ENCODE measurements at places on chromosomes 11 and 22.

GRCh38 chr11:60119710-60120109, 31.2 kb downstream of the MS4A2 start:
- no peak for DNase-seq

DNA sequence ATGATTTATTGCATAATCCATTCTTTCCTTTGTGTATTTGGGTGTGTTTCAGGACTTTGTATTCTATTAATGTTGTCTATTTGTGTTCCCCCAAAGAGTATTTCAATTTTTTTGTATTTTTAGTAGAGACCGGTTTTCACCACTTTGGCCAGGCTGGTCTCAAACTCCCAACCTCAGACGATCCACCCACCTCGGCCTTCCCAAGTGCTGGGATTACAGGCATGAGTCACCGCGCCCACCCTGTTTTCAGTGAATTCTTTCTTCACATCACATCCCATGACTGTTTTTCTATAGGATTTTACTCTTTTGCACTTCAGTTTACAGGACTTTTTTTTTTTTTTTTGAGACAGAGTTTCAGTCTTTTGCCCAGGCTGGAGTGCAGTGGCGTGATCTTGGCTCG, 46.3 kb downstream of the RBX1 start:
- DNase-seq = no peak

DNA sequence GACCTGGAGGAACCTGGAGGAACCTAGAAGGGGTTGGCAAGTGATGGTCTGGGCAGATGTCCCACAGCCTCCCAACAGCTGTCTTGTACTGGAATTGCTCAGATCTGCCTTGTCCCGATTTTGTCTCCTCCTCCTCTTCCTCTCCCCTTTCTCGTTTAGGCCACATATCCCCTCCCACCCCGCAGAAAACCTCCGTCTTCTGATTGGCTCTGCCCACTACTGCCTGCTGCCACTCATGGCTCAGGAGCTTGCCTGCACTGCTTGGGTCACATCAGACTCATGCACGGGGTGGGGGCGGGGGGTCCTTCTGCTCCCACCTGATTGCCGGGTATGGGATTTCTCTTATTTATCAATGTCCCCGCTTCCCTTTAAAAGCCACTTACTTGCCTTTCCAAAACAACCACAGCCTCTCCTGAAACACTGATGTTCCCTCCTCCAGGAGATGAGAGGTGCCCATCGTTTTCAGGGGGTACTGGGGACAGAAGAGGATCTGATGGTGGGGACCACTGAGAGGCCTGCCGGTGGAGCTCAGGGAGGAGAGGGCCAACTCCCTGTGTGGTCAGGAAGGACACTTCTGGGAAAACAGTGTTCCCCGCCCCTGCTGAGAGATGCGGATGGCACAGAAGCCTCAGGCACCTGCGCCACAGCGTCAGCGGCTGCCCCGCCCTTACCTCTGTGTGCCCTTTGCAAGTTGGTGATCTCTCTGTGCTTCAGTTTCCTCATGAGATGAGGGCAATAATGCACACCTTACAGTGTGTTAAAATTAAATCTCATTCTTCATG, 14.7 kb downstream of the TOM1 start:
- no peak for DNase-seq

GRCh38 chr11:68678031-68678441, 6.3 kb upstream of the GAL start:
- DNase-seq = no peak

DNA sequence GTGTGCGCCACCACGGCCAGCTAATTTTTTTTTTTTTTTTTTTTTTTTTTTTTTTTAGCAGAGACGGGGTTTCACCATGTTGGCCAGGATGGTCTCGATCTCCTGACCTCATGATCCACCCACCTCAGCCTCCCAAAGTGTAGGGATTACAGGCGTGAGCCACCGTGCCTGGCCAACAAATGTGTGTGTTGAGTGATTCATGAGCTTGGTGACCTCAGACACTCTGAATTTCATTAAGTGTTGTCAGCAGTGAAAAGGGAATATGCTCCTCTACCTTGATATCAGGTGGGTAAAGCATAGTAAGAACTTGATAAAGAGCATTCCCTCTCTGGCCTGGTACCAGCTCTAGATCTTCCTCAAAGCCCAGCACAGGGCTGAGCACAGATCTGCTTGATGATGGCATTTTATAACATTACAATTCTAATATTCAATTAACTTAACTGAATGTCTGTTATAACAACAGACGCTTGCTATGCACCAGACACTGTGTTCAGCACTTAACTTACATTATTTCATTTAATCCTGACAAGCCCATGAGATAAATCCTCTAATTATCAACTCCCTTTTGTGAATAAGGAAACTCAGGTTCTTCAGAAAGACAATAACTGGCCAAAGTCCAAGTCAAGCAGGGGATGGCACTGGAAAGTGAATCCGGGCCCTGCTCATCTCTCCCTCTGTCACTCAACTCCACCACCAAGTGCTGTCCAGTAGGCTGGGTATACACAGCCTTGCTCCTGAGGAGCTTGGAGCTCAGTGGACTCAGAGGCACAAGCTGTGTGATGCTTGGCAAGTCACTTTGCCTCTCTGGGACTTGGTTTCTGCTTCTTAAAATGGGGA, 13.0 kb downstream of the TBC1D10A start:
- DNase-seq = no peak

DNA sequence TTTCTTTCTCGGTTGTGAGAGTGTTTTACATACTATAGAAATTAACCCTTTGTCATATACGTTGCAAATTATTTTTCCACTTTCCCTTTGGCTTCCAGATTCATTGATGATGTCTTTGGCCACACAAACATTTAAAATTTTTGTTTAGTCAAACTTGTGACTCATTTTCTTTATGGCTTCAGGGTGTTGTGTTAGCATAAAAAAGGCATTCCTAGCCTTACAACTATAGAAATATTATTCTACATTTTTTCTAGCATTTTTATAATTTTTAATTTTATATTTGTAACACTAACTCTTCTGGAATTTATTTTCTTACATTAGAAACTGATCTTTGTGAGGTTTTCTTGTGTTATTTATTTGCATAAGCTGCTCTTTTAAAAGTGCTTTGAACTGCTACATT, 12.1 kb downstream of the GRIA4 start:
- no peak for DNase-seq

DNA sequence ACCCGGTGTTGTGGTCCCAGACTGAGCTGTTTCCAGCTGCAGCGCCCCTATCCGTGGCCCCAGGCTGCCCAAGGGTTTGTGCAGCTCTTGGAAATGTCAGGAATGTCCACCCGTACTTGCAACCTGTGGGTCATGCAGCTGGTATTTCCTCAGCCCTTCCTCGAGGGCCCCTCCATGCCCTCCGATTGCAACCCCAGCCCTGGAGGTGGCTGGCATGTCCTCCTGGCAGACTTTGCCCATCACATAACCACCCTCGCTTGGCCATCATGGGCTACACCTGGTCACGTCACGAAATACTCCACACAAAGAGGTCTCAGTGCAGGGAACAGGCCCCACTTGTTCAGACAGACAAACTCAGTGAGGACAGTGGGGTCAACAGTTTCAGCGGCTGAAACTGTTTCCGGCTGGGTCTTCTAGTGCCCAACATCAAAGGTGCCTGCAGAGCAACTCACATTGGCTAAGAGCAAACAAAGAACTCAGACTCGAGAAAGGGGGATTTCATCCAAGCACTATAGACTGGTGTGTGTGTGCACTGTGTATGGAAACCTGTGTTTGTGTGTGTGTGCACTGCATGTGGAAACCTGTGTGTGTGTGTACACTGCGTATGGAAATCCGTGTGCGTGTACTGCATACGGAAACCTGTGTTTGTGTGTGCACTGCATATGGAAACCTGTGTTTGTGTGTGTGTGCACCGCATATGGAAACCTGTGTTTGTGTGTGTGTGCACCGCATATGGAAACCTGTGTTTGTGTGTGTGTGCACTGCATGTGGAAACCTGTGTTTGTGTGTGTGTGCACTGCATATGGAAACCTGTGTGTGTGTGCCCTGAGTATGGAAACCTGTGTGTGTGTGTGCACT, 72.8 kb upstream of the CCND1 start:
- DNase-seq = no peak

GRCh38 chr11:46471943-46472661, 80.5 kb upstream of the CHRM4 start:
- DNase-seq = no peak

GRCh38 chr11:64742087-64742888, 1.7 kb downstream of the RASGRP2 start:
- DNase-seq = no peak

DNA sequence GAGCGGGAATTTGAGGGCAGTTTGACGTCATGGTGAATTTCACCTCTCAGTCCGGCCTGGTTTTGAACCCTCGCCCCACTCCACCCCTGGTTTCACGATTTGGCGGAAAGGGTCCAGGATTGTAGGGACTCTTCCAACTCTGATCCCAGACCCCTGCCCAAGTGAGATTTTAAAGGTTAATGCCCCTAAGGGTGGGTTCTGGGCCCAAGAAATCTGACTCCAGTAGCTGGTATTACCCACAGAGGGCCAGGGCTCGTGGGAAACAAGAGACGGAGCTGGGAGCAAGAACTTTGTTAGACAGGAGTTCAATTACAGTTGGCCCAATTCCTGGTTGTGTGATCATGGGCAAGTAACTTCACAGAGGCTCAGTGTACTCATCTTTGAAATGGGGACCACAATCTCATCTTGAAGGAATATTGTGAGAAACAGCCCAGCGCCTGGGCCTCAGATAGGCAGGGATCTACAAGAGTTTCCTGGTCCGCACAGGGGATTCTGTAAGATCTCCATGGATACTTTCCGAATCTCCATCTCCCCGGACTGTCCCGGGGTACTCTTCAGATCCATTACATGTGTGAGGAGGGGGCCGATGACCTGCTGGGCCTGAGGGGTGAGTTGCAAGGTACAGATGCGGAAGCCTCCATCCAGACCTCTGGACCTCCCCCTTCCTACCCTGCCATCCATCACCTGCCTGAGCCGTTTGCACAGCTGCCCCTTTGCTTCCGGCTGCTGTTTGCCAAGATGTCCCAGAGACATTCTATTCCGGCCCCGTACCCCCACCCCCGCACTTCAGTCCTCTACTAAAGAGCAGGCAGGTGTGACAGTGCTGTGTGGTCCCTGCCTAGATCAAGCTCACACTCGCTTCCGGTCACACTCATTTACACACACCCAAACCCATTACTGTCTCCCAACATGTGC, 687 bp upstream of the CALCA start:
- DNase-seq = no peak

DNA sequence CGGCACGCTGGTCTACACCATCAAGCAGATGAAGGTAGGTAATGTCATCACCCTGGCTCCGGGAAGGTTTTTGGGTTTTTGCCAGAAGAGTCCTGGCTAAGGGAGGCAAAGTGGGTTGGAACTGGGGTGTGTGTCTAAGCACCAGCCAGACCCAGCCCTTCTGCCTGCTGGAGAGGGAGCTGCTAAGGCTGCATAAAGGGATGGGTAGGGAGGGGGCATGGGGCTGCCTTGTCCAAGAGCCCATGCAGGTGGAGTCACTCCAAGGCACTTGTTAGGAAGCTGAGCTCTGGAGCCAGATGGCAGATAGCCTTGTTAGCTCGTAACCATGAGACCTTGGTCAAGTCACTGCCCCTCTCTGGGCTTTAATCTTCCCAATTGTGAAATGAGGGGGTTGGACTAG, 48.0 kb downstream of the TIMP3 start:
- no peak for DNase-seq

- DNase-seq = no peak
Observed at GRCh38 chr11:96279018-96279895, 63.7 kb downstream of the MAML2 start.

DNA sequence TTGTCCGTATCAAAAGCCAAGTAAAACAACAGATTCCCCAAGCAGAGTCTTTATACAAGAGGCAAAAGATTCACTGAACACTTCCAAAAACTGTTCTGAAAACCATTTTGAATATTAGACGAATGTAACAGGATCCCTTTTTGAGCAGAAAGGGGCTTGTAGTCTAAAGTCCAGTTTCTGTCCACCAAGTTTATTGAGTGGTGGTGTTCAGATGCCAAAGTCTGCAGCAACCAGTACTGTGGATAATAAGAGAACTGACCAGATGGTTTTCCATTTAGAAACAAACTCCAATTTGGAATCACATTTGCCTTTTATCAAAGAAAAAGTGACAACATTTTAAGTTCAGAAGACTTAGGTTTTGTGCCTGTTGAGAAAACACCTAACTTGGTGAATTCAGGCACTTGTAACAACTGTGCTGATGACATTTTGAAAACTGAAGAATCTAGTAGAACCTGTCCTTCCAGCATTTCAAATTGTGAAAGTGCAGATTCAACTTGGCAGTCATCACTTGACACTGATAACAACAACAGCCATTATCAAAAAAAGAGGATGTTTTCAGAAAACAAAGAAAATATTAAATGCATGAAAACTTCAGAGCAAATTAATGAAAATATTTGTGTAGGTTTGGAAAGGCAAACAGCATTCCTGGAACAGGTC, 217.1 kb downstream of the CSNK2A3 start:
- DNase-seq = no peak

GRCh38 chr11:74731301-74732094, at the start of gene CHRDL2:
CHRDL2 (minus strand) TSS chr11:74731426; CDS start chr11:74730888, 538 bp downstream.
- no peak for DNase-seq

- no peak for DNase-seq
Observed at GRCh38 chr11:57157624-57158023, 24.1 kb upstream of the LRRC55 start.

DNA sequence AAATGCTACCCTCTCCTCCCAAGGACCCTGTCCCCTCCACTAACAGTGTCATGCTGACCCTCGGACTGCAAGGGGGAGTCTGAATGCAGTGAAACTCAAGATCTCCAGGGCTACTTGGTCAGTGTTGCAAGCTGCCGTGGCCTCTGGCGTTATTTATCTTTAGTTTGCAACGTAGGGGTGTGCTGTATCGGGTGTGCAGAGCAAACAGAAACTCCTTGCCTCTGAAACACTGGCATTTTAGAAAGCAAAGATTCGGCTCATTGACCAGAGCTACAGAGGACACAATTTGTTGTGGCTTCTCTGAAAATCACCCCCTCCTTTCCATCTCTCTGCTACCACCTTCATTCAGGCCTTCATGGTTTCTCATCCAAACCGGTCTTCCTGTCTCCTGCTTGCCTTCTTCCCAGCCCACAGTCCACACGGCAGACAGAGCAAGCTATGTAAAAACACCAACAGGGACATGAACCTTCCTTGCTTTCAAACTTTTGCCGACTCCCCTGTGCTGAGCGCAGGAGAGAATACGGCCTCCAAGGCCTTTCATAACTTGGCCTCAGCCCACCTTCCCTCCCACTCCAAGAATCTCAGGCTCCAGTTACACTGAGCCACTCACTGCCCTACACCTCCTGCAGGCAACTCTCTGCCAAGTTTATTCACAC, 14.9 kb downstream of the FZD4 start:
- no peak for DNase-seq

- no peak for DNase-seq
Observed at GRCh38 chr11:94934846-94935245, 38.5 kb downstream of the CWC15 start.

Measured in stimulated activated CD4-positive, alpha-beta T cell treated with anti-CD3 and anti-CD28 coated beads, Interleukin-1b, Interleukin-23, amount 100 ng/mL, for 48 hours (primary cell).